ENCODE measurements at places on chromosomes 7 and 10.

GRCh38 chr7:96303686-96304443 is 18.0 kb downstream of the SLC25A13 start:
- DNase-seq: no peak

- DNase-seq: no peak
These were observed 95.6 kb downstream of the SNX13 start for GRCh38 chr7:17844514-17845196.

DNA sequence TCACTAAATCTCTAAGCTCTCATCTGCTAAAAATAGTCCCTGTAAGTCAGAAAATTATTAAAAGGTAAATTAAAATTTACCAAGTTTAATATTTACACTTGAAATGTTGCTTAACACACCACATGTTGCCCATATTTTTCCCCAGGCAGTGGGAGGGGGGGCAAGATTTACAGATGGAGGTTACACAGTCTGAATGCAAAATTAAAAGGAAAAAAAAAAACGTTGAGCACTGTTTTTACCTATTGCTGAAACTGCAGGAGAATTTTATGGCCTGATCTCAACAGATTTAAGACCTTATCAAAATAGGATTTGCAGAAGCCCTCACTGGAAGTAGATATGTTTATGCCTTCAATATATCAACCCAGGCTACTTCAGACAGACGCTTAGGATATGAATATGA is 133.4 kb downstream of the SFMBT2 start:
- no peak for DNase-seq

- no peak for DNase-seq
These were observed 208.7 kb upstream of the PHYHIPL start for GRCh38 chr10:58967551-58968388.

DNA sequence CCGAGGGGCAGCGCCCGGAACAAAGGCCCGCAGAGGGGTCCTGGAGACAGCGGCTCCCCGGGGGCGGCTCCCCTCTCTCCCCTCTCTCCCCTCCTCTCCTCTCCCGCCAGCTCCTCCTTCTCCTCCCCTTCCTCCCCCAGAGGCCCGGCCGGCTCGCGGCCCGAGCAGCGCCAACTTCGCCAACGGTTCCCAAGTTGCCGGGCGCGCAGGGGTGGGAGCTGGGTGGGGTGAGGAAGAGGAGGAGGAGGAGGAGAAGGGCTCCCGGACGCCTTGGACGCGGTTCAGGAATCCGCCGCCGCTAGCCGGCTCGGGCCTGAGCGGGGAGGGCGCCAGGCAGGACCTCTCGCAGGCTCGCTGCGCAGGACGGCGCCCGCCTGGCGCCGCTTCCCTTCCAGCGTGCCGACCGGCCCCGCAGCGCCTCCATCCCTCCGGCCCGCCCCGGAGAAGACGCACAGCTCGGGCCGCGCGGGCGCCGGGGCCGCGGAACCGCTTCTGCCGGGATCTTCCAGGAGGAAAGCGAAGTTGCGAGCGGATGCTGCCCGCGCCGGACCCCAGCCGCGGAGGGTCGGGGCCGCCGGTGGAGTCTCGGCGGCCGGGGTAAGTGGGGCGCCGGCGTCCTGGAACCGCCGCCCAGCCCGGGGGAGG is at the start of gene CHST3:
TSS of gene CHST3 (plus strand) at position 298 of the 645 bp plus-strand sequence. CDS start 41,448 bp downstream, outside the sequence.
- DNase-seq: no peak

GRCh38 chr10:131880016-131880590 is 20.7 kb upstream of the PPP2R2D start:
- no peak for DNase-seq

GRCh38 chr10:6427357-6427959 is 152.6 kb downstream of the PRKCQ start:
- no peak for DNase-seq

- DNase-seq: no peak
These were observed 5.2 kb downstream of the GRIFIN start for GRCh38 chr7:2471022-2471329.

- DNase-seq: no peak
These were observed 140.5 kb downstream of the FGFR2 start for GRCh38 chr10:121457729-121458128.

DNA sequence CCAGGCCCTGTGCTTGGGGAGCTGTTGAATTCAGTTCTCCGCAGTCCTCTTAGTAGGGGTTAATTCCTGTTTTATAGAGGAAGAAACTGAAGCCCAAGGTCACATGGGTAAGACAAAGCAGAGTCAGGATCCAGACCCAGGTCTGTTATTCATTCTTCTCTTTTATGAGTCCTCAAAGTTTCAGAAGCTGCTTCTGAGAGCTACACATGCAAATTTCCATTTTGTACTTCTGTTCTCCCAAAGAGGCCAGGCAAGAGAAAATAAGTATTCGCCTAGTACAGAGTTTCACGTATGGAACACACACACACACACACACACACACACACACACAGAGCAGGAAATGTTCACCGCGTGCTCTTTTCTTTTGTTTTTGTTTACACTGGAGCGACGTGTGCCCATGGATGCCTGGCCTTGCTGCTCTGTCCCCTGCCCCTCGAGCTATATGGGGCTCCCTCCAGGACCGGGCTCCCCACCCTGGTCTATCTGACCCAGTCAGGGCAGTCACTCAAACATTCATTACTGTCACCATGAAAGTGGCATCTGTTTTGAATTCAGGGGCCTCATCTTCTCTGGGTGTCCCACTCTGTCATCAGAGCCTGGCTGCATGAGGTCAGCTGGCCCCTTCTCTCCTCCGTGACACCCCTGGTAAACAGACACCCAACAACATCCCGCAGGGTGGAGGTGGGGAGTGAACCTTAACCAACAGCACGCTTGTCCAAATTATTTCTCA is 84.4 kb downstream of the TNS3 start:
- DNase-seq: no peak

GRCh38 chr7:53302496-53303246 is 267.2 kb downstream of the POM121L12 start:
- DNase-seq: no peak

DNA sequence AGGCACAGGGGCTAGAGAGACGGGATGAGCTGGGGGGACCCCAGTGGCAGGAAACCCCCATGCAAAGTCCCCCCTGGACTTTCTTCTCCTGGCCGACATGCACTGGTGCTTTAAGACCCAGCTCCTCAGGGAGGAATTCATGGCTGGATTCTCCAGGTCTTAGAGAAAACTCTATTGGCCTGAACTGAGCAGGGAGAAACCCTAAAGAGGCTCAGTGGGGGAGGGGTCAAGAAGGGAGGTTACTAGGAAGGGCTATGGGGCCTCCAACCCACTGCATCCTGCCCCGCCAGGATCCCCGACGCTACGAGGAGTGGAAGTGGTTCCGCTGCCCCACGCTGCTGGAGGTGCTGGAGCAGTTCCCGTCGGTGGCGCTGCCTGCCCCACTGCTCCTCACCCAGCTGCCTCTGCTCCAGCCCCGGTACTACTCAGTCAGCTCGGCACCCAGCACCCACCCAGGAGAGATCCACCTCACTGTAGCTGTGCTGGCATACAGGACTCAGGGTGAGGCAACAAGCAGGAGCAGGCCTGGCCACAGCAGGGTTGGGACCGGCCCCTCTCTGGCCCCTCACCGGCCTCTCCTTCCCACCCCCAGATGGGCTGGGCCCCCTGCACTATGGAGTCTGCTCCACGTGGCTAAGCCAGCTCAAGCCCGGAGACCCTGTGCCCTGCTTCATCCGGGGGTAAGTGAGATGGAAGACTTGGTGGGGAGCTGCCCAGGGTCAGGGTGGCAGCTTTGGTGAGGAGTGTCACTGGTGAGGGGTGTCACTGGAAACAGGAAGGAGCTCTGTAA is 13.8 kb downstream of the ATG9B start:
- DNase-seq: no peak

DNA sequence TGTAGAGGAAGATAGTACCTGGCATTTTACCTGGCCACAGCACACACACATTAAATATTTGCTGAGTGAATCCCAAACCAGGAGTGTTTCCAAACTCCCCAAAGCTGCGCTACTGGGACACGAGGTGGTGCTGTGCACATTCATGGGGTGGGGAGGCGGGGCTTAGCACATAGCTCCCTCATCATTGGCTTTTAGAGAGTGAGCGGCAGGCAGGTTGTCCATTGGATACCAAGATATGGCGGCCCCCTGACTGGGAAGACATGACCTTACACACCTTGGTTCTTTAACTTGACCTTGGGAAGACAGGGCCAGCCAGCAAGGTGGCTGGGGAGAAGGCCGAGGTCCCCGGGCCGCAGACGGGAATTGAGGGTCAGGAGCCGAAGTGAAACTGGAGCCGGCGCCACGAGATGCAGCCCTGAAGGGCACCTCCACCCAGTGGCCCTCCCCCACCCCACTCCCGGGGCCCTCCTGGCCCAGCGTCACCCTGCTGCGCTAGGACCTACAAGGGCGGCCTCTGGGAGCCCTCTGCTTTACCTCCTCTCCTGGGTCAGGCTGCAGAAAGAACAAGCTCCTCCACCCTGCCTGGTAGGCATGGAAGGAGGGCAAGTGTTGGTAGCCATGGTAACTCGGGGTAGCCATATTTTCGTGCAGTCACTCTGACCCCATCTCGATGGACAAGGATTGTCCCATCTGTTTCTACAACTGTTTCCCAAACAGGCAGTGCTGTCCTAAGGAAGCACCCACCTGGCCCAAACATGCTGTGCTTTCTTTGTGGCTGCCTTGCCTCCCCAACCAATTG is 24.0 kb downstream of the TMEM176A start:
- no peak for DNase-seq

- no peak for DNase-seq
These were observed 42.3 kb downstream of the BRI3 start for GRCh38 chr7:98323597-98324322.

DNA sequence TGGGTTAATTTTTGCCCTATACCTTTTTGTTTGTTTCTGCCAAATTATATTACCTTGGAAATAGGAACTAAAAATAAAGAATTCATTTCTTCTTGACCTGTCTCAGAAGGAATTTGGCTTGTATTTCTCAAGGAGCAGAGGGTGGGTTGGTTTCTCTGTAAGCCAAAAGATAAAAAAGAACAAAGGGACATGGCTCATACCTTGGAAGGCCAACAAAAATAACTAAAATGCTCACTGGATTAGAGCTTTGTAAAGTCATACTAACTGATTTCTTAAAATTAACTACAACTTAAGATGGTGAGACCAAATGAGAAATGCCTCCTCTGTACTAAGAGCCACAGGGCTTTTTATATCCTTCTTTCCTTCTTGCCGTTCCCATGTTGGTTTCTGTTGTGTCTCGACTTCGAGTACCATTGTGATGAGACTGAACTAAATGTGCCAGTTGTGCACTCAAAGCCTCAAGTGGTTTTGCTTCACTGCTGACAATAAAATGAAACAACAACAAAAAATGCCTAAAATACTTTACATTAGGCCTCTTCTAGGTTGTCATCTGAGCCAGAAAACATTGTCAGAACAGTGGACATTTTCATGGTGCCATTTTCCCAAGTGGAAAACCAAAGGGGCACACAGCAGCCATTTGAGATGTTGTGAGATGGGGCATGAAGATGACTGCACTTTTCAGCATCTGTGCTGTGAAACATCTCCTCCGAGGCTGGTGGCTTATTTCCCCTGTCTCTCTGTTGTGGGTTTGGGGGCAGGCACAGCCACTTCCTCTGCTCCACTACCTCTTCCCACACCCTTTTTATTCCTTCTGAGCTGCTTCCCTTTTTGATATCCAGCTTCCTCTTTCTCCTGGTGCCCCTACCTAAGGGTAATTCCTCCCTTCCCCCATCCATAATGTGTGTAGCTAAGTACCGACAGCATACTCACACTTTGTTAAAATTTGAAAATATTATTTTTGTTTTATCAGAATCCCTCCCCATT is 51.8 kb upstream of the AGR3 start:
- DNase-seq: no peak

GRCh38 chr7:2526659-2527504 is 7.3 kb downstream of the LFNG start:
- no peak for DNase-seq

DNA sequence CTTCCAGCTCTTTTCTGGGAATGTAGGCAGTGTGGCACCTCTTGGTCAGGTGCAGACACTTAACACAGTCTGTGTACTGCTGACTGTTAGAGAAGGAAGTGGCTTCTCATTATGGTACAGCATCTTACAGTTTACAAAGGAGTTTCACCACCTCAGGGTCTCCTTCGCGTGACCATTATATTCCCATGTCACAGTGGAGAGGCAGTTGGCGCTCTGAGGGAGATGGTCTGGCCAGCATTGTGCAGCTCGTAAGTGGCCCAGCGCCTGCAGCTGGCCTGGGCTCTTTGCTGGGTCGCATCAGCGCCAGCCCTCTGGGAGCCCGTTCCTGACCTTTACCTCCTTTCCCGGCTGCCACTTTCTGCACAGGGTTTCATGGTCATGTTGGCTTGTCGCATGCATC is 15.4 kb downstream of the TSPAN15 start:
- no peak for DNase-seq

DNA sequence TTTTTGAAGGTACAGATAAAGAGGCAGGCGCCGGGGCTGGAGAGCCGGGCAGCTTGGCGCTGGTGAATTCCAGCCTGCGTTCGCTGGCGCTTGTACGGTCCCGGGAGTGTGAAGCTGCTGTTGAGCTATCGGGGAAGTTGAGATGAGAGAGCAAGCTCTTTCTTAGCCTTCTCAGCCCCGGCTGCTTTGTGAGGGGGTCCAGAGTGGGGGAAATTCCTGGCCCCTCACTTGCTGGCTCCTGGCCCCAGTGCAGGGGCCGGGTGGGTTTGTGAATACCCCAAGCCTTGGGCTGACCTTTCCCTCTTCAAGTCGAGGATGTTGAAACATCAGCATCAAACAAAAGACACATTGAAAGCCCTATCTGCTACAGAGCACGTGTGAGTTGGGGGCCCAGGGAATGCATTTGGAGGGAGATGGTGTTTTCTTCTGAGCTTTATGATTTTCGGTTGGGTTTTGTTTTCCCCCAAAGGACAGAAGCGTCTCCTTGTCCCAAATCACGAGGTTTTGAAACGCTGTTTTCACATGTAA is 2.7 kb downstream of the ZMIZ1 start:
- DNase-seq: no peak

GRCh38 chr7:151330661-151331060 is 11.0 kb upstream of the NUB1 start:
- no peak for DNase-seq

DNA sequence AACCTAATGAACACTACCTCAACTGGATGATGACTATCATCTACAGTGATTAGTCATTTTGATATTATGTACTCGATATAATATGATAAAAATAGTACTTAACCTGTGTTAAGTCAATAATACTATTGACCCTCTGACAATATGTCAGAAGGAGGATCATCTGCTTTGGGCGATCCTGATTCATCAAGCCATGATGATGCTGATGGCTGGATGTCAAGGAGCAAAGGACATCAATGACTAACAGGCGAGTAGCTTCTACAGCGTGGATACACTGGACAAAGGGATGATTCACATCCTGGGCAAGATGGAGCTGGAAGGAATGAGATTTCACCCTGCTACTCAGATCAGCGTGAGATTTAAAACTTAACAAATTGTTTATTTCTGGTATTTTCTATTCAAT is 94.4 kb upstream of the SKAP2 start:
- no peak for DNase-seq

GRCh38 chr10:85916994-85917573 is 449.5 kb downstream of the GRID1 start:
- no peak for DNase-seq

DNA sequence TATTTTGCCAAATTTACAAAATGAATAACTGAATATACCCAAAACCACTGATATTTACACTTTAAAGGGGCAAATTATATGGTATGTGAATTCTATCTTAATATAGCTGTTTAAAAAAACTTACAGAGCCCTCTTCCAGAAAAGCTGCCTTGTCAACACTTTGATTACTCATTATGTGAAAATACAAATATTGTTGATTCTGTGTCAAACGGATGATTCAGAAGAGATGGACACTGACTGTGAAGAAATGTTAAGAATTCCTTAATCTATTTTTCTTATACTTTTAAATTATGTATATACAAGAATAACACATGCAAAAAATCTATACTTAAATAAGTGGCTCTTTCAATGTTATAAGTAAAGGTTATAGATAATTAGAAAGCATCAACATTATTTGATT is 41.5 kb downstream of the SMURF1 start:
- DNase-seq: no peak

GRCh38 chr10:96588060-96588554 is 1.3 kb upstream of the TM9SF3 start:
- no peak for DNase-seq

Measured in effector CD8-positive, alpha-beta T cell (primary cell).